Right atrium auricular region (tissue), 2 donors: ENCODE measurements at places on chromosomes 2 and 18. TPM values are rescaled to one million over a fixed set of nuclear protein-coding genes. Genes with fewer than 3 reads are reported as not detected.

KATNAL2 gene
- 2.2 TPM for total RNA-seq

AKAIN1 gene
- not detected for total RNA-seq

REEP1 gene
- total RNA-seq: 29.4 TPM

FOXD4L1 gene
- total RNA-seq: not detected

NYAP2 gene
- not detected for total RNA-seq

NPAS2 gene
- 39.2 TPM for total RNA-seq

POMC gene
- 12.6 TPM for total RNA-seq

COLEC12 gene
- total RNA-seq: 10.9 TPM

SNTG2 gene
- not detected for total RNA-seq

CHN1 gene
- 4.1 TPM for total RNA-seq

SERPINB3 gene
- not detected for total RNA-seq

RAB31 gene
- 9.9 TPM for total RNA-seq

SCN3A gene
- 1.0 TPM for total RNA-seq

DLGAP1 gene
- 1.1 TPM for total RNA-seq

SIX3 gene
- total RNA-seq: not detected

WDCP gene
- total RNA-seq: 3.6 TPM

ABCB6 gene
- 9.3 TPM for total RNA-seq

SOCS6 gene
- 16.2 TPM for total RNA-seq

GAL3ST2 gene
- 0.56 TPM for total RNA-seq

UGT1A6 gene
- total RNA-seq: not detected

HOXD9 gene
- not detected for total RNA-seq

ELMOD3 gene
- 11.1 TPM for total RNA-seq

TRIM43 gene
- total RNA-seq: not detected

KIF5C gene
- total RNA-seq: 1.6 TPM

CCBE1 gene
- total RNA-seq: 0.44 TPM

DLX2 gene
- not detected for total RNA-seq

CYTIP gene
- total RNA-seq: 3.3 TPM

ABCB11 gene
- total RNA-seq: 0.33 TPM

DAW1 gene
- total RNA-seq: 0.43 TPM

NXPH2 gene
- total RNA-seq: 1.3 TPM

PJVK gene
- 0.59 TPM for total RNA-seq

IL1B gene
- 2.6 TPM for total RNA-seq

TNFAIP6 gene
- total RNA-seq: 5.2 TPM

COL4A3 gene
- 2.7 TPM for total RNA-seq

VAPA gene
- total RNA-seq: 227 TPM

FHOD3 gene
- total RNA-seq: 114 TPM

IL1RL1 gene
- 4.8 TPM for total RNA-seq

TCF7L1 gene
- total RNA-seq: 3.1 TPM

HOXD1 gene
- total RNA-seq: not detected

TMEM182 gene
- total RNA-seq: 75.4 TPM

NCKAP5 gene
- total RNA-seq: 3.6 TPM

MAIP1 gene
- total RNA-seq: 11.0 TPM

IMPA2 gene
- 20.2 TPM for total RNA-seq

CD8B2 gene
- total RNA-seq: not detected

RAB6C gene
- not detected for total RNA-seq

TMEM150A gene
- total RNA-seq: 21.7 TPM

ATP6V1B1 gene
- not detected for total RNA-seq

IMP4 gene
- total RNA-seq: 66.6 TPM

ALKAL2 gene
- not detected for total RNA-seq
